ENCODE measurements at places on chromosomes 4 and X.

- DNase-seq: no peak
Measured at GRCh38 chr4:7156328-7156727, 36.0 kb upstream of the SORCS2 start.

- no peak for DNase-seq
Measured at GRCh38 chr4:141109983-141110382, 23.3 kb downstream of the RNF150 start.

GRCh38 chr4:89258506-89258905 is 49.1 kb downstream of the GPRIN3 start:
- no peak for DNase-seq

DNA sequence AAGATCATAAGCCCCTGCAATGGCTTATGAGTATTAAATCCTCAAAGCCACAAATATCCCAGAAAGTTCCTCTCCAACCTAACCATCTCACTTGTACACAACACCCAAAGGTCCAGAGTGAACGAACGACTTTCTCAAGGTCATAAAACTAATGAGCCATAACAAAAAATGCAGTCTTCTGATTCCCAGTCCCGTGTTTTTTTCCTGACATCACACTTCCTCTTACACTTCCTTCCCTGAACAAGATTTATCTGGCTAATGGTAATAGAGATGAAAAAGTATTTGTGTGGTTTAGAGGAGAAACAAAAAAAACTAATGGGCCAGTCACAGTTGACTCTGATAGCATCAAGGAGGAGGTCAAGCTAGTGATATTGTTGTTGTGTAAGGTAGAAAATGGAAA is 99.5 kb upstream of the KLHL13 start:
- no peak for DNase-seq

DNA sequence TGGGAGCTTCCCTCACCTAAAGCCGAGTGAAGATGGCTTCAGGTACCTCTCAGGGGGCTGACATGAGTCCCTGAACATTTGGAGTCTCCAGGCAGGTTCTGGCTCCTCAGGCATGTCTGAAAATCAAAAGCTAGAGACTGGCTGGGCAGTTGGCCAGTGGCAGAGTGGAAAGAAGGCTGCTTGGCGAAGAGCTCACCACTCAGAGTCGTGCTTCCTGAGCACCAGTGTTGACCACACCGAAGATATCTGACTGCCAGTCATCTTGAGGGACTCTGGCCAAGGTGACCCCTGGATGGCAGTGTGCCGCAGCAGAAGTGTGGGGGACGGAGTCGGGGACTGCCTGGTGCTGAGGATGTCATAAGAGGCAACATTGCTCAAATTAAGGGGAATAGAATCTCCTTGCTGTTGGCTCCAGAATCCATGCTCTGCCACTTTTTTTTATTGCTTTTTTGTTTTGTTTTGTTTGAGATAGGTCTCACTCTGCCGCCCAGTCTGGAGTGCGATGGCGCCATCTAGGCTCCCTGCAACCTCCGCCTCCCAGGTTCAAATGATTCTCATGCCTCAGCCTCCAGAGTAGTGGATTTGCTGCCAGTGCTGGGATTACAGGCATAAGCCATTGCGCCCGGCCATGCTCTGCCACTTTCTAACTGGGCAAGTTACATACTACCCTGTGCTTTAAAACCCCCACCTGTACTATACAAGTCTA is 172.5 kb upstream of the GATB start:
- no peak for DNase-seq

DNA sequence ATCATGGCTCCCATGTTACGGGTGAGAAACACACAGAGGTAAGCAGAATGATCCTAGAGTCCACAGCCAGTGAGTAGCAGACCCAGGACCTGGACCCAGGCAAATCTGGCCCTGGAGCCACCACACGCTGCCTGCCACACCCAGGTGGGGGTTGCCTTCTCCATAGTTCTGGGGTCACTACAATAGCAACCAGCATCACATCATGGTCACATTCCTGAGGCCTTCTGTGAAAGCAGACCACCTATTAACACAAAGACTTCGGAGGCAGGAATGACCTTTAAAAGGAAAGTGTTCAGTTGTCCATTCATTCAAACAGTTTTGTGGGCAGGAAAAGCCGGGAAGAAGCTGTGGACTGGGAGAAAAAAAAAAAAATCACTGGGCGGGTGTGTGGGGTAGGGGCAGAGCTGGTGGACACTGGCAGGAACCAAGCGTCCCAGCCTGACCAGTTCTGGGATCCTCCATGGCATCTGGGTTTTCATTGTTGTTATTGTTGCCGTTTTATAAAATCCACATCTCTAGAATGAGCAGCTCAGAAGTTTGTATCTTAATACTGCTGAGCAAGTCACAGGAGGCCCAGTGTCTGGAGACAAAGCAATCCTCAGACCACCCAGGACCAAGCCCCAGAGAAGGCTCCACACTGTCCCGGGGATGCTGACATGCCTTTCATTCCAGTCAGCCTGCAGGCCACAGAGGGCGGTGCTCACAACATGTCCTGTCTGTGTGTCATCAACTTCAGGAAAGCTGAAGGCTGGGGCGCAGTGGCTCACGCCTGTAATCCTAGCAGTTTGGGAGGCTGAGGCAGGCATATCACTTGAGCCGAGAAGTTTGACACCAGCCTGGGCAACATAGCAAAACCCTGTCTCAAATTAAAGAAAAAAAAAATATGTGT is 67.0 kb downstream of the SEL1L3 start:
- no peak for DNase-seq

DNA sequence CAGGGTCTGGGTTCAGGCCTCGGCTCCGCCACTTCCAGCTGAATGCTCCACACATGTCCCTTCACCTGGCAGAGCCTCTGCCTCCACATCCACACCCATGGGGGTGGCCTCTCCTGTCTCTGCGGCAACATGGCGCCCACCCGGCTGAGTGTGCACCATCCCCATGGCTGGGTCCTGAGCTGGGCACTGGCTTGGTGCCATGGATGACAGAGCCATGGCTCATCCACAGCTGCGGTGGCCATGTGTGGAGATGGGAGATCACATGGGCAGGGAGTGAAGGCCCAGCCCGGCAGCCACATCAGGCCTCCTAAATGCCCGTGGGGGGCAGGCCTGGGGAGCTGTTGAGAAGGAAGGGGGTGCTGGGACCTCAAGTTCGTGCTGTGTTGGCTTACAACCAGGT is 213.7 kb downstream of the AFAP1 start:
- DNase-seq: no peak

DNA sequence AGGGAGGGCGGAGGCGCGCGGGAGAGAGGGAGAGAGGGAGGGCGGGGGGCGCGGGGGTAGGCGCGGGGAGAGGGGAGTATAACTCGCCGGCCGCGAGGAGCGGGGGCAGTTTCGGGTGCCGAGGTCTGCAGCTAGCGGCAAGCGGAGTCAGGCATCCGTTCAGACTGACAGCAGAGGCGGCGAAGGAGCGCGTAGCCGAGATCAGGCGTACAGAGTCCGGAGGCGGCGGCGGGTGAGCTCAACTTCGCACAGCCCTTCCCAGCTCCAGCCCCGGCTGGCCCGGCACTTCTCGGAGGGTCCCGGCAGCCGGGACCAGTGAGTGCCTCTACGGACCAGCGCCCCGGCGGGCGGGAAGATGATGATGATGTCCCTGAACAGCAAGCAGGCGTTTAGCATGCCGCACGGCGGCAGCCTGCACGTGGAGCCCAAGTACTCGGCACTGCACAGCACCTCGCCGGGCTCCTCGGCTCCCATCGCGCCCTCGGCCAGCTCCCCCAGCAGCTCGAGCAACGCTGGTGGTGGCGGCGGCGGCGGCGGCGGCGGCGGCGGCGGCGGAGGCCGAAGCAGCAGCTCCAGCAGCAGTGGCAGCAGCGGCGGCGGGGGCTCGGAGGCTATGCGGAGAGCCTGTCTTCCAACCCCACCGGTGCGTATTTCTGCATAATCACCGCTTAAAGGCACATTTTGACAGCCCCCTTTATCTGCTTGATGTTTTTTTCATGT is at the start of gene POU4F2:
POU4F2 (plus strand) TSS at position 108 of the 720 bp plus-strand sequence; CDS start at position 356, 248 bp downstream.
- DNase-seq: no peak

GRCh38 chr4:130335417-130336194 is 1239.7 kb downstream of the C4orf33 start:
- DNase-seq: no peak

DNA sequence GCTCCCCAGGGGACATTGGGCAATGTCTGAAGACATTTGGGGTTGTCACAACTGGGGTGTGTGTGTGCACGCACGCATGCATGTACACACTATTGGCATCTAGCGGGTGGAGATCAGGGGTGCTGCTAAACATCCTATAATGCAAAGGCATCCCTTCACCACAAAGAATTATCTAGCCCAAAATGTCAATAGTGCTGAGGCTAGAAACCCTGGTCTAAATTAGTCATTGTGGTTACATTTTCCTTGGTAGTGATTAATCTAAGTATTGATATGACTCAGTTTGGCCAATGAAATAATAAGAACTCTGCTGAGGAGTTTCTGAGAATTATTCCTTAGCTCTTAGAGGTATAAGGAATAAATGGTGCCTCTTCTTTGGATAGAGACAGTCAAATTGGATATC is 200.2 kb downstream of the CLCN4 start:
- DNase-seq: no peak

GRCh38 chr4:45668128-45668527 is 455.7 kb downstream of the GABRG1 start:
- no peak for DNase-seq

- no peak for DNase-seq
Measured at GRCh38 chr4:98662626-98663225, 4.3 kb upstream of the TSPAN5 start.

DNA sequence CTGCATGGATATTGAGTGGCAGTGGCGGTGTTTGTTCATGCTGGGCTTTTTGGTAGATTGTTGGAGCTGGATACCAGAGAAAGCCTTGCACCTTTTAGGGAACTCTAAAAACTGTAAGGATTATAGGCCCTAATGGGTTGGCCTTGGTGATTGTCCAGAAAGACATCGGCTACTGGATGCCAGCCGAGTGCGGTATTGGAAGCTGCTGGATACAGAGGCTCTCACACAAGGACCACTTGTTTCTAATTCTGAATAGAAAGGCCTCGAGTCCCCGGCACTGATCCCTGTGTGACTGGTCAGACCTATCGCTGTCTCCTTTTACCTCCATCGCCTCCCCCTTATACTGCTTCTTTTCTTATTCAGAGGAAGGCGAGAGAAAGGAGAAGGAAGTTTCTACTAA is 27.3 kb upstream of the SCOC start:
- DNase-seq: no peak

- no peak for DNase-seq
Measured at GRCh38 chr4:7173841-7174449, 18.4 kb upstream of the SORCS2 start.

GRCh38 chrX:257681-258289 is 23.4 kb upstream of the PLCXD1 start:
- DNase-seq: no peak

DNA sequence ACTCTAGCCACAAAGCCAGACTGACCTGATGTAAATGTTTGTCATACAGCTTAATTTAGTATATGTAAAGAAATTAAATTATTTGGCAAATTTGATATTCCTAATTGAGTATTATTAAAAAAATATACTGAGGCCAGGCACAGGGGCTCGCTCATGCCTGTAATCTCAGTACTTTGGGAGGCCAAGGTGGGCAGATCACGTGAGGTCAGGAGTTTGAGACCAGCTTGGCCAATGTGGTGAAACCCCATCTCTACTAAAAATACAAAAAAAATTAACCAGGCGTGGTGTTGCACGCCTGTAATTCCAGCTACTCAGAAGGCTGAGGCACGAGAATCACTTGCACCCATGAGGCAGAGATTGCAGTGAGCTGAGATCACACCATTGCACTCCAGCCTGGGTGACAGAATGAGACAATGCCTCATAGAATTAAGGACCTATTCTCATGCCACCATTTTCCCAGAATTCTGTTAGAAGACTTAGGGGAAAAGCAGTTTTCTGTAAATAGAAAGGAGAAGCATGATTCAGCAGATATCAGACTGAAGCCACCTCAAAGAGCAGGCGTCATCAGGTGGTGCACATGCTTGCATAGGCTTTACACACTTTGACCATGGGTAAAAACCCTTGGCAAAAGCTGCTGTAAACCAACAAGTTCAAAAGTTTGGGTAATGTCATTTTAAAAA is 6.1 kb downstream of the UBQLN2 start:
- no peak for DNase-seq

GRCh38 chr4:4667622-4668081 is 125.8 kb upstream of the STX18 start:
- no peak for DNase-seq
